Fibroblast of lung (primary cell): ENCODE measurements at places on chromosomes 11 and 22.

DNA sequence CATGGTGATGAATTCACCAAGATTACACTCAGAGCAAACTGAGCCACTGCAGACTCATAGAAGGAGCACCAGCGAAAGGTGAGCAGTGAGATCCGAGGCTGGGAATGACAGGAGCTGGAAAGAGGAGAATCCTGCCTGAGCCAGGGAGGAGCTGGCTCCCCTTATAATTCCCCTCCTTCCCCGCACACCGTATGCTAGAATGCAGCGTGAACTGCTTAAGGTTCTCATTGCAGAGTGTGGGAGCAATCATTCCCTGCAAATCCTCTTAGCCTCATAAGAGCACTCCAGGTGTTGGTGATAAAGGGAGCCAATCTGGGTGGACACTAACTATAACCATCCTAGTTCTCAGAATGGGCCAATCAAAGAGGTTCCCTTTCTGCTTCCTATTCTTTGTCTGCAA, 127.6 kb upstream of the TEAD1 start:
- no peak for DNase-seq

GRCh38 chr22:45587638-45588505, 83.8 kb upstream of the ATXN10 start:
- no peak for DNase-seq

DNA sequence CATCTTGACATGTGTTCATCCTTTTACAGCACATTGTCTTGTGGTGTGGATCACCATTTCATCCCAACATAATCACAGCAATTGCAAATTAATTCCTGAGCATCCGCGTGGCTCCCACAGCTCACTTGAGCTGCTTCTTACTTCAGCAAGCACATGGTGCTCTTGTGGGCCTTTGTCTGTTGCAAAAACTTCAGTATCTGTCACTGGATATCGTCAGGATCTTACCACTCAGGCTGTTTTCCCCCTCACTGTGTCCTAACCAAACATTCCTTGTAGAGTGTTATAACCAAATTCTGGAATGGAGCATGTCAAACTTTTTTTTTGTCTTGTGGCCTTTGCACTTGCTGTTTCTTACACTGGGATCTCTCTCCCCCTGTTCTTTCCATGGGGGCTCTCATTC, 683.1 kb upstream of the ARHGAP42 start:
- no peak for DNase-seq

DNA sequence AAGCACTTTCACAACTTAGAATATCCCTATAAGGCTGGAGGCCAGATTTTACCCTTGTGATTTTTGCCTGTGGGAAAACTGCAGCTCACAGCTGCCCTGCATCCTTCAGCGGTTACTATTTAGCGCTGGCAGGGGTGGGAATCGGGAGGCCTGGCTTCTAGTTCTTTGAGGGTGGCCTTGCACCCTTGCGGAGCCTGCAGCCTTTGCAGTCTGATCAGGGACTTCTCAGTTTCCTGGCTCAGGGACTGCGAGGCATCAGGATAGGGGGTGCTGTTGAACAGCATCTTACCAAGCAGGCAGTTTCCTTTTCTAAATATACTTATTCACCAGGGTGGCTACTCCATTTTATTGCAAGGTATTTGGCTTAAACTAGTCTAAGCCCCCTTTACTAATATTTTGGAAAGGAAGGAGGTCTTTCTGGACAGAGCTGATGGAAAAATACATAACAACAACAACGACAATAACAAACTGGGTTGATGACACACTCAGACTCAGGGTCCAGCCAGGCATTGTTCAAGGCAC, 2.9 kb upstream of the APOA1 start:
- DNase-seq = peak; percentile 66

GRCh38 chr22:40922484-40923303, 28.5 kb upstream of the RBX1 start:
- DNase-seq = peak; percentile 81

GRCh38 chr11:123107945-123108495, 46.1 kb upstream of the HSPA8 start:
- DNase-seq = no peak

GRCh38 chr22:29096736-29097669, 24.2 kb downstream of the KREMEN1 start:
- no peak for DNase-seq

- DNase-seq = no peak
Observed at GRCh38 chr22:22538226-22538989, 18.3 kb upstream of the ZNF280A start.

- peak; percentile 7 for DNase-seq
Observed at GRCh38 chr11:56910046-56910773, 78.5 kb upstream of the OR5AK2 start.

- no peak for DNase-seq
Observed at GRCh38 chr11:67574938-67575337, 8.7 kb upstream of the GSTP1 start.

- DNase-seq = no peak
Observed at GRCh38 chr11:92793189-92793588, 176.3 kb upstream of the MTNR1B start.

DNA sequence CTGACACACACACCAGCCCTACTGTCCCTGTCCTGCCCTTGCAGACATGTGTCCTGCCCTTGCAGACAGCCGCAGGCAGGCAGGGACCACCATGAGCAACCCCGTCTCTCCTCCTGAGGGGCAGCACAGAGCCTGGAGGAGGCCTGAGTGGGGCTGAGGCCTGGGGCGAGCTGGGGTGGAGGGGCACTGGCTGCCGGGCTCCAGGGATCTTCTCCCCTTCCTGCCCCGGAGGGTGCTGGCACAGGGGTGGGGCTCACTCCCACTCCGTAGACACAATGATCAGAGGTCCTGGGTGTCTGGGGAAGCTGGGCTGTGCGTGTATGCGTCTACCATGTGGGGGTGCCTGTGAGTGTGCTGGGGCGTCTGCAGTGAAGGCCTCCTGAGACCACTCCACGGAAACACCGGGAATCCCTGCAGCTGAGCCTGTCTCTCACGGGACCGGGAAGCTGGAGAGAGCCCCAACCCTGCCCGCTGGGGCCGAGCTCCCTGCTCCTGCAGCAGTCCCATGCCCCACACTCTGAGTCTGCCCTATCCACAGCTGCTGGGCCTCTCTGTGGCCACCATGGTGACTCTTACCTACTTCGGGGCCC, 588 bp downstream of the TSPAN32 start:
- DNase-seq = no peak

- DNase-seq = peak; percentile 42
Observed at GRCh38 chr11:128174465-128175291, 412.7 kb downstream of the ETS1 start.

DNA sequence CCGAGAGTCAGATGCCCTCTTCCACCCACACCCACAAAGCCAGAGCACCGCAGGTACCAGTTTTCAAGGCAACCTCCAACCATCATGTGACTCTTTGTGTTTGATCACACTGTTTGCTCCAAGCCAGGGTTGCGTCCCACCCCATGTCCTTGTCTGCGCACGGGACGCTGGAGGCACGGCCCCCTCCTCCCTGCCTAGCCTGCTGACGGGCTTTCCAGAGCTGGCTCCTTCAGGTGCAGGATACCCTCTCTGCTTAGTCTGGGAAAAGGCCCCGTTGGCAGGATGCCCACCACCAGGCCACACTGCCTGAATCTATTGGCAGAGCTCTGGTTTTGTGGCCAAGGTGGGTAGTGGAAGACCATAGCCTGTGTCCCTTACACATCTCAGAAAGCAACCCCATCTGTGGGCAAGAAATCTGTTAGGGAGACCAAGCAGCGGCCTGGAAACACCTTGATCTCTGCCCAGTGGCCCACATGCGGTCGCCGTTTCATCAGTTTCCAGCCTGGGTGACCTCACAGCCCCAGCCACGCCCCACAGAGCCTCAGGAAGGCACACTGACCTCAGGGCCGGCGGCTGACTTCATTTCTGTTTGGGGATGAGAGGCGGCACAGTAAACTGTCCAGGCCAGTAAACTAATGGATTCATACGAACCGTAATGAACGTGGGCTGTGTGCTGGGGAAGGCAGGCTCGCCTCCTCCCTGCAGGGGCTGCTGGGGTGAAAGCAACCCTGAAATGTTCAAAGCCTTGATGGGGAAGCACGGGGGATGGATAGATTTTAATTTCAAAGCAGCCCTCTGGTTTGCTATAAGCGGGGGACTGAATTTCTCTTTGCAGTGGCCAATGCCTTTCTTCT, 25.8 kb downstream of the CDPF1 start:
- DNase-seq = no peak

- no peak for DNase-seq
Observed at GRCh38 chr22:41768430-41768829, 32.0 kb upstream of the CCDC134 start.

- no peak for DNase-seq
Observed at GRCh38 chr11:5171856-5172255, 17.3 kb upstream of the OR52A1 start.

DNA sequence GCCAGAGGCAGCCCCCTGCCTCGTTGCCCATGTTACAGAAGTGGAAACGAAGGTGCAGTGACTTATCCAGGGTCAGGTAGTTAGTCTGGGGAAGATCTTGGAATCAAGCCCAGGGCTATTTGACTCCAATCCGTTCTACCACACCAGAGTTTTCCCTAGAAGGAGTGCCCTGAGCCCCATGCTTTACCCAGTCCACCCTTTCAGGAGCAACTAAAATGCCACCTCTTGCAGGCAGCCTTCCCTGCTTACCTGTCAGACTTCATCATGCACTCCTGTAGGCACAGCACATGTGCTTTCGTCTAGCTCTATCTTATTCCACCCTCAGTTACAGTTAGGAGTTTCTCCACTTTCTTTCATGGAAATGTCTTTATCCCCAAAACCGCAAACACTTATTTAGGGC, 80.2 kb downstream of the CHST1 start:
- DNase-seq = no peak

DNA sequence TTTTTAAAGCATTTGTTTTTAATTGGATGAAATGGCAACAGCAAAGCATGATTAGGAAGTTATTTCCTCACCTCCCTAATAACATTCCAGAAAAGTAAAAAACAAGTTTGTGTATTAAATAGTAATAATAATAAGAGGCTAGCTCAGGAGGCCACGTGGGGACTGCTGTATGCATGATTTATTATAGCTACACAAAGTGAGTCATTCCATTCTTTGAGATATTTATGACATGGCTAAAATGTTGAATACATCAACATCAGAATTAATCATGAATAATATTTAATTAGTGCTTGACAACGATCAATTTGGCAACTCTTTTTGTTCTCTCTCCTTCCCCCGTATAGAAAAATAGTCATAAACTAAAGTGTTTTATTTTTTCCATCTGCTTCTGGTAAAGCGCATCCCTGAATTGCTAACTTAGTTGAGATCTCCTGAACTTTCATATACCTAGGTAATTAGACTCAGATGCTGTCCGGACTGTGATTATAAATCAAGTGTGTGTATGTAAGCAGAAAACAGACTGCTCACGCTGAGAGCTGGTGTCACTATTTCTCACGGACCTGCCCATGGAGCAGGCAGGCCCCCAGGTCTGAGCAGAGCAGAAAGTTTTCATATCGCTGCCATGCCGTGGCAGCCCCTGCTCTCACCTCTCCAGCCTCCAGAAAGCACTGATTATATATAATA, 125.7 kb downstream of the WT1 start:
- no peak for DNase-seq

- DNase-seq = no peak
Observed at GRCh38 chr11:91625495-91625894, 599.1 kb upstream of the FAT3 start.

- no peak for DNase-seq
Observed at GRCh38 chr11:92152245-92152644, 72.4 kb upstream of the FAT3 start.

GRCh38 chr11:76629853-76630599, 40.5 kb downstream of the LRRC32 start:
- peak; percentile 58 for DNase-seq

DNA sequence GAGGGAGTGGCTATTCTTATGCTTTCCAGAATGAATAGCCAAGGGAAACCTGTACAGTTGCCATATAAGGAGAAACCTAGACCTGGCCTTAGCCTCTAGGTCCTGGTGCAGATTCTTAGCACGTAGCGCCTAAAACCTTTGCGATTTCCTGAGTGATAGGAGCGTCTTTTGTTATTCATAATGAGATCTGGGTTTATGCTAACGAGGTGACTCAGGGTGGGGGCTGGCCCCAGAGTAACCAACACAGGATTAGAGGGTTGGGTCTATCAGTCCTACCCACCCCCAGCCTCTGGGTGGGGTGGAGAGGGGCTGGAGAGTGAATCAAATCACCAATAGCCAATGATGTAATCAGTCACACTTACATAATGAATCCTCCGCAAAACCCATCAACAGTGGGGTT, 73.4 kb upstream of the PARVG start:
- DNase-seq = peak; percentile 59

GRCh38 chr11:8661001-8661795, 21.3 kb downstream of the TRIM66 start:
- no peak for DNase-seq

DNA sequence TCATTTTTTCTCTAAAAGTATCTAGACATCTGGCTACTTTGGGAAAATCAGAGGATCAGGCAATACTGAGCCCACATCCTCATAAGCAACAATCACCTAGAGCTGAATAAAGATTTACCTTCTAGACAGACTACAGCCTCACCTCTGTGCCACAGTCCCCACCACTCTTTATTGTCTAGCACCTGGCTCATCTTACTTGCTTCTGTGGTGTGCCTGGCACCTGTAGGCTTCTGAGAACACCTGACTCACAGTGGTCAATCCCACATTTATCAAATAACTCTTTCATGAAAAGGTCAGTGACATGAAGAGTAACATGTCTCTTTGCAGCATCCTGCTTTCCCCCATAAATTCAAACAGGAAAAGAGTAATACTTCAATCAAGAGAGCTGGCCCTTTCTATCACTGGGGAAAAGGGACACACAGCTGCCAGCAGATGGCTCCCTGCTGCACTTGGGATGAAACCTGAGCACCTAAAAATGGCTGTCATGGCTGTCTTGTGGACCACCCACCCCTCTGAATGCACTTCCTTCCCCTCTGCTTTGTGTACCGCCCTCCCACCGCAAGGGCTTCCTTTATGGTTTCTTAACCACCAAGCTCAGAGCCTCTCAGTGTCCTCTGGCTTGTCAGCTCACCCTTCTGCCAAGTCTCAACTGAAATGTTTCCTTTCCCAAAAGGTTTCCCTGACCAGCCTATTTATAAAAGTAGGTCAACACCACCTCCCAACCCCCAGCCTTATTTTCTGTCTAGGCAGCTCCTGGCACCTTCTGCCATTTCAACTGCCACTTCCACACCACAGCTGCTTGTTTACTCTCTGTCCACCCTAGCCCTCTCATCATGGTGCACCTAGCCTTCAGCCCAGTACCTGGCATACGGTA, 9.3 kb downstream of the TFIP11 start:
- peak; percentile 53 for DNase-seq

- no peak for DNase-seq
Observed at GRCh38 chr11:35313066-35313759, 106.1 kb downstream of the SLC1A2 start.

GRCh38 chr11:124331873-124332272, 11.9 kb upstream of the OR8D2 start:
- DNase-seq = no peak

DNA sequence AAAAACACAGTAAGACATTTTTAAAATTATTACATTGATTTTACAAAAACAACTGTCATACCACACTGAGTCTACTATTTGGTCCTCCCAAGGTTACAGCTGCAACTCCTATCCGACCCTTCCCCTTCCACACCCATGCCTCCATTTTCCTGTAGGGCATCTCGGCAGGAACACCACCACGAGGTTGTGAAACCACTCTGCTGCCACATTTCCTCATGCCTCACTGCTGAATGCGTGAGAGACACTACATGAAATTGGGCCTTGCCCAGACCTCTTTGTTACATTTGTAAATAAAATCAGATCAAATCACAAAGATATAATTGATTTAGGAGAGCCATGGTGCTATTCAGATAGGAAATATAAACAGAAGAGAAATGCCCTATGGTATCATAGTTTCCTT, 2.0 kb downstream of the ARHGAP32 start:
- DNase-seq = no peak
